Stimulated activated naive CD4-positive, alpha-beta T cell treated with Interleukin-2 at 50 U/mL for 16 hours (primary cell): ENCODE measurements at places on chromosomes 7 and 10.

- DNase-seq, result no peak
Measured at GRCh38 chr10:44458671-44459413, 73.9 kb upstream of the CXCL12 start.

DNA sequence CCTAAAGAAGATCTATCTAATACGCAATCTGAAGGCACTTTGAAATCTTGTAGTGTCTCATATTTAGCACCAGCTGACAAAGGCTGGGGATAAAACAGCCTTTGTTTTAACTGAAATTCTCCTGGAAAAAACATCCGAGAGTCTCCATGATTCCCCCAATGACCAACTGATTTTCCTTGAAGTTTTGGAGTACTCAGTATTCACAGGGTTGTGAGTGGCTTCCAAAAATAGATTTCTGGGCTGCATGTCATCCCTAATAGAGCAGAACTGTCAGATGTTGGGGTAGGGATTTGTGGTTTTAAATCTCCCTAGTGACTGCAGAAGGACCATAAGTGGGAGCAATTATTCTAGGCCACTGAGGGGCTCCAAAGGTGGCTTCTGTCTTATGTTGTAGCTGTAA, 206.4 kb downstream of the TAX1BP1 start:
- no peak for DNase-seq

DNA sequence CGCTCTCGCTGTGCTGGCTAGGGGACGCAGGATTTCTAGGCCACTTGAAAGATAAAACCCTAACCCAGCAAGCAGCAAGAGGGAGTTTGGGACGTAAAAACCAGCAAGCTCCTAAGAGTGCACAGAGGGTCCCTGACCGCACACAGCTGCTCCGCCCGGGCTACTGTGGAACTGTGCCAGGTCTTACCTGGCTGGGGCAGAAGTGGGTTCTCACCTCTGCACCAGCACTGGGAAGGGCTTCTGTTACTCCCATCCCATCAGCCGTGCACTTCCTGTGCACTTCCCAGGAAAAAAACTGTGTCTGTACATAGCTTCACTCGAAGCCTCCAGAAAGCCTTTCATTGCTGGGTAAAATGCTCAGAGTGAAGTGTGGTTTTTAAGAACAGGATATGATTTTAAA, 45.9 kb upstream of the PTF1A start:
- DNase-seq, result no peak

DNA sequence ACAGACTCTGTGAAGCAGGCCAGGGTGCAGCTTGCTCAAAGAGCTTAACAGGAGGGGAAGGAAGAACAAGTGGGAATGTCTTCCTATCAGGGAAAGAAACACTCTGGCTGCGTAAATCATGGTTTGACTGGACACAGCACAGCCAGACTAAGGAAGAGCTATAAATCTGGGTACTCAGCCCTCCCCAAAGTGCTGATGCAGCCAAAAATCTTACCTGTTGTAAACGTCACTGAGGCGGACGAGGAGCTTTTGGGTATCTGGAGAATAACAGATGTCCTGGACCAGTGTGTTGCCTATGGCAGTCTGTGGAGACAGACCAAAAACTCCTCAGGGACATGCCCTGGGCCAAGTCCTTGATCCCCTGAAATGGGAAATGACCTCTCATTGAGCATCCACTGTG, 43.1 kb upstream of the HNRNPH3 start:
- DNase-seq, result no peak

DNA sequence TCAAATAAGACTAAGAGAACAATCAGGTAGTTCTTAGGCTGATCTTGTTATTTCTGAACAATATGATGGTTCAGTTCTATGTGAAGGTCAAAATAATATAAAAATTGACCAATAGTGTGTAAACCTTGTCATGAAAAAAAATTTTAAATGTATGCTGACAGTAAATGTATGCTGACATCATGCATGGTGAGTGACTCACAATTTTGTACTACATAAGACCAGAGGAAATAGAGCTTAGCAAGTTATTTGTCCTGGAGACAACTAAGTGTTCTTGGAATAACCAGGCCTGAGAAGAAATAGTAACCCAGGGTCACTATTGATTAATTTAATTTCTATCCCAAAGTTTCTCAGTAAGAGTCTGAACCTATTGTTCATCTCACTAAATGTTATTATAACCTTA, 182.2 kb upstream of the PCDH15 start:
- DNase-seq, result no peak

DNA sequence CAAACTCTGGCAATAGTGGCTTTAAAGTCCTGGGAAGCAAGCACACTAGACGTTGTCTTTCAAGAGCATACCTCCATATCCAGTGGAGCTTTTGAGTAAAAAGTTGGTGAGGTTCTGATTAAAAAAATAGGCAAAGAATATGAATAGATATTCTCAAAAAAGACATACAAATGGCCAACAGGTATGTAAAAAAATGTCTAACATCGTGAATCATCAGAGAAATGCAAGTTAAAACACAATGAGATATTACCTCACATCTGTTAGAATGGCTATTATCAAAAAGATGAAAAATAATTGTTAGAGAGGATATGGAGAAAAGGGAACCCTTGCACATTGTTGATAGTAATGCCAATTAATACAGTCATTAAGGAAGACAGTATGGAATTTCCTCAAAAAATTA, 407.1 kb downstream of the MDFIC start:
- DNase-seq, result no peak

GRCh38 chr7:88431882-88432281, 125.2 kb upstream of the STEAP4 start:
- no peak for DNase-seq

- DNase-seq, result no peak
Measured at GRCh38 chr10:101397140-101397539, 43.2 kb downstream of the BTRC start.

GRCh38 chr7:77245015-77245755, 45.6 kb upstream of the FGL2 start:
- no peak for DNase-seq

- no peak for DNase-seq
Measured at GRCh38 chr10:86443936-86444335, 77.3 kb upstream of the GRID1 start.

DNA sequence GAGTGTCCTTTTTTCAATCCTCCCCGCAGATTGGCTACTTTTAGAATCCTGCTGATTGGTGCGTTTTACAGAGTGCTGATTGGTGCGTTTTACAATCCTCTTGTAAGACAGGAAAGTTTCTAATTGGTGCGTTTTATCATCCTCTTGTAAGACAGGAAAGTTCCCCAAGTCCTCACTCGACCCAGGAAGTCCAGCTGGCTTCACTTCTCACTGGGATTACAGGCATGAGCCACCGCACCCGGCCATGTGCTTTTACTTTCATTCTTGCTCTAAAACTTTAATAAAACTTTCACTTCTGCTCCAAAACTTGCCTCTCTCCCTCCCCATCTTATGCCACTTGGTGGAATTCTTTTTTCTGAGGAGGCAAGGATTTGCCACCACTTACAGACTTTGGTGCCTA, 17.0 kb upstream of the WAPL start:
- no peak for DNase-seq

- no peak for DNase-seq
Measured at GRCh38 chr10:44154956-44155355, 229.9 kb downstream of the CXCL12 start.

GRCh38 chr10:86113501-86113900, 253.1 kb downstream of the GRID1 start:
- no peak for DNase-seq

DNA sequence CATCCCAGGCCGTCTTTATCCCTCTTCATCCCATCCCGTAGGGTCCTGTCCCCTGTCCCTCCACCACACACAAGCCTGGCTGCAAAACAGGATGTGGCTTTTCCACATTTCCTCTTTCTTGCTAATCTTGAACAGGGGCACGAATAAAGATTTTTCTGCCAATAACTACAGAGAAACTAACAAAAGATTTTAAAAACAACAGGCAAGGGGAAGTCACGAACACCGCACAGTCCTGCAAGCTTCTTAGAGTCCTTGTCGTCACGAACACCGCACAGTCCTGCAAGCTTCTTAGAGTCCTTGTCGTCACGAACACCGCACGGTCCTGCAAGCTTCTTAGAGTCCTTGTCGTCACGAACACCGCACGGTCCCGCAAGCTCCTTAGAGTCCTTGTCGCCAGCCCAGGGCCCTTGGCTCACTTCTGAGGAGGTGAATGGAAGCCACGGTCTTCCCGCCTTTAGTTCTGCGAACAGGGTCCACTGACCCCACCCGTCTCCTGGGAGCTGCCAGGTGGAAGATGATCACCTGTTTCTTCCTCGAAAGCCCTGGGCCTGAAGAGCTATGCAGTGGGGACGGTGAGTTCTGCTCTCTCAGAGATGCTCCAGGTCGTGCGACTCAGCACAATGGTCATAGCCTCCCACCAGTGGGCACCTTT, 10.3 kb upstream of the INSIG1 start:
- no peak for DNase-seq

DNA sequence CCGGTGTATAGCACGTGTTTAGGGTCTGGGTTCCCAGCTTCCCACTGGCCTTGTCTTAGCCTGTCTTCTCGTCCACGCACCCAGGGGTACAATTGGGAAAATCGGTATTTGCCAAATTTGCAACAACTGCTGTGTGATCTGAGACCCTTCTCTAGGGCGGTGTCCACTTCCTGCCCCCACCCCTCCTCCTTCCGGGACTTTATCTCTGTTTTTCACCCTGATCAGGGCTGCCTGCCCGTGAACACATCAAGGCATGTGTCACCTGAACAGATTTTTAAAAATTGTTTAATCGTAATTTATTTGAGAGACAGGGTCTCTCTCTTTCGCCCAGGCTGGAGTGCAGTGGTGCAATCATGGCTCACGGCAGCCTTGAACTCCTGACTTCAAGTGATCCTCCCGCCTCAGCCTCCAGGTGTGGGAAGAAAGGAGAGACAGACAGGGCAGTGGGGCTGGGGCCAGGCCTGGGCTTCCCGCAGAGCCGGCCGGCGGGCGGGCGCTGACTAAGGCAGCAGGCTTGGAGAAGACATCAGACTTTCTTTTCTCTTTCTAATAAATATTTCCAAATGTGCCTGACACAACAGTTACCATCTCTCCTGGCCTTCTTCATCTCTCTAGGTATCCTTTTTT, 27.5 kb downstream of the ELFN1 start:
- DNase-seq, result no peak

DNA sequence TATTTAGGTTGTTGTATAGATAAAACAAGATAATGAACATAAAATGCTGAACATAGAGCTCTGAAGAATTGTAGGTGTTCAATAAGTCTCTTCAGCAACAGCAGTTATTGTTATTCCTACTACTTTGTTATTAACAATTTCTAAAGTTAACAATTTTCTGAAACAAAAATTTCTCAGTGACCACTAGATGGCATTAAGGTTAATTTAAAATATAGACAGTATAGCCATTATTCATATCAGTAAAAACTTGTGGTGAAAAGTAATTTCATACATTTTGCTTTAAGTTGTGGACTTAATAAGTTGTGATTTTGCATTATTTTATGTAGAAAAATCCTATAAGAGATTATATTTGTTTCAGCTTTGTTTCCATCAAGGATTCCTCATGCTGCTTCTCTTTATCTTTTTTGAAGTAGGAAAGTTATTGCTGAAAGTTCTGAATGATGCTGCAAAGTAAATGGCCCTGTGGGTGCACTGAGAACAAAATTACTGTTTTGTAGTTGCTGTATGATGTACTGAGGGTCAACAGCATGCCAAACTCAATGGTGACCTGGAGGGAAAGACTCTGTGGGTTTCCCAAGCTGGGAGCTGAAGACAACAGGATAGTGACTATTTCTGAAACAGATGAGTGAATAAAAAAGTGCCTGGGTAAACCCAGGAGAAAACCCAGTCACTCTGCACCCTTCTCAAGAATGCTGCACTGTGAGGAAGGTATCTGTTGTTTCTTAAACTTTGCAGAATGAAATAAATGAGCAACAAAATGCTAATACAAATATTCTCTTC, 253.6 kb downstream of the KIF20B start:
- DNase-seq, result no peak

- no peak for DNase-seq
Measured at GRCh38 chr7:30144657-30145306, 10.0 kb downstream of the MTURN start.

DNA sequence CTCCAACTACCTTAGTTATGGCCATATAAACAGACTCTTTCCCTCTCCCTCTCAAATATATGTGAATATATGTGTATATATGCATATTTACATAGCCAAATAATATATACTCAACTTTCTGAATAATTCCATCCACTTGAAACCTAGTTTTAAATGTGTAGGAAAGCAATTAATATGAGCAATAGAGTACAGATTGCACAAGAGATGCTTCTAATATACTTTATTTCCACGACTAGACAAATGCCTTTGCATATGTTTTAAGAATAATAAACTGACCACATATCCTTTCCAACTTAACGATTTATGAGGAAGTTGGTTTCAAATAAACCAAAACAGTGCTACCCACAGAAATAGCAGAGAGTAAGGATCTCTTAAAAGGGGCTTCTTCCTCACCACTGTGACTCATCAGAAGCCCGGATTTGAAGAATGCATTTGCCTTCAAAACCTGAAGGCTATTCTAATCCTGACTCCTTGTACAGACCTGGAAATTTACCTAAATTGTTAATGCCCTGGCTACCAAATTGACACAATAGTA, 266.3 kb downstream of the AHR start:
- no peak for DNase-seq

GRCh38 chr7:98661607-98662006, 44.5 kb downstream of the NPTX2 start:
- DNase-seq, result no peak

DNA sequence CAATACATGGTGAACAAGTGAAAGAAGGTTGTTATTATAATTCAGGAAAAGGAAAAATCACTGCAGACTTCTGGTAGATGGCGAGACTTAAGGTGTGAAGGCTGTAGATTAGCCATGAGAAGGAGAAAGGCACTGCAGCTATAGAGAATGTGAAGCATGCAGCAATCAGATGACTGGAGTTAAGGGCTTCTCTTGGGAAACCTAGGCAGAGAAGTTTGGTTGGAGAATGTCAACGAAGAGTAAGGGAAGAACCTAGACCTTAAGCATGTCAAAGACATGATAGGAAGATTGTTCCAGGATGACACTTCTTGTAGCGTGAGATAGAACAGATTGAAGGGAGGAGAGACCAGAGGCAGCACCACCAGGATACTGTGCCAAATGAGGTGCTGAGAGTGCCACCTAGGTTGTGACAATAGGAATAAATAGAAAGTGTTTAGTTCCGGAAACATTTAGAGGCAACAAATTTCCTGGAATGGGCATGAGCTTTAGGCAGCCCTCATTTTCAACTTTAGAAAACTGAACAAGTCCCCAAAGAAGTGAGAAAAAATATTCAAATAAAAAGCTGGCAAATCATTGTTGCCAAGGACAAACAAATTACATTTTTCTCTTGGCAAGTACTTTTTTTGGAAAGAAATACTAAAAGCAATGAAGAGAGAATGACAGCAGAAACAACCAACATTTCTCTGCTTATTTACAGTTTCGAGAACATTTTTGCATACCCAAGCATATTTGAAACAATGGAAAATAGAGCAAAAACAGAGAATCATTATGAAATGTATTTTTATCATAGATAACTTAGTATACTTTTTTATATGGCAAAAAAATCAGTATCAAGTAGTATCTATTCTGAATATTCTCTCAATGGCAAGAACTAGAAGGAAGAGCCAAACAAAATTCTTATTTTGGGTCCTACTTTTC, 4.9 kb downstream of the LRRC17 start:
- DNase-seq, result no peak
